ENCODE measurements at places on chromosomes 3 and 15.
A peak's percentile ranks its signal among the peaks of the same experiment; 100 is the strongest.

- DNase-seq = no peak
Observed at GRCh38 chr15:77481670-77482069, 61.0 kb downstream of the HMG20A start.

DNA sequence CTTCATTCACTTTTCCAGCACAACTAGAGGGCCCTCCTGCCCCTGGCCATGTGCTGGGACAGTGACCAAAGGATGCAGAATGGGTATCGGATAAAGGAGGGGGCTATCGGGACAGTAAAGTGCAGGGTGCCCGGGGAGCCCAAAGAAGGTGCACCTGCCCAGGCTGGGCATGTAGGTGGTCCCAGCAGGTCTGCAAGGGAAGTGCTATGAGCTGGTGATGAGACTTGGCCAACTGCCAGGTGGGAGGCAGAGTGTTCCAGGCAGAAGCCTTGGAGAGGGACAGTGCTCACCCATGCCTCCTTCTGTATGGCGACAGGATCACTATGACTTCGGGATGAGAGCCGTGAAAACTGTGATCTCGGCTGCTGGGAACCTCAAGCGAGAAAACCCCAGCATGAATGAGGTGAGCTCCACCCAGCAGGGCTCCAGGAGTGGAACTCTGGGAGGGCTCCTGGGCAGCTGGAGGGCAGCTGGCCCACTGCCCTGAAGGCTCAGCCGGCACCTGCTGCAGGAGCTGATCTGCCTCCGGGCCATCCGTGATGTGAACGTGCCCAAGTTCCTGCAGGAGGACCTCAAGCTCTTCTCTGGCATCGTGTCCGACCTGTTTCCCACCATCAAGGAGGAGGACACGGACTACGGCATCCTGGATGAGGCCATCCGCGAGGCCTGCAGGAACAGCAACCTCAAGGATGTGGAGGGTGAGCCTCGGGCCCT, 48.4 kb downstream of the DNAH1 start:
- no peak for DNase-seq

GRCh38 chr15:56674857-56675256, 58.5 kb downstream of the ZNF280D start:
- no peak for DNase-seq

DNA sequence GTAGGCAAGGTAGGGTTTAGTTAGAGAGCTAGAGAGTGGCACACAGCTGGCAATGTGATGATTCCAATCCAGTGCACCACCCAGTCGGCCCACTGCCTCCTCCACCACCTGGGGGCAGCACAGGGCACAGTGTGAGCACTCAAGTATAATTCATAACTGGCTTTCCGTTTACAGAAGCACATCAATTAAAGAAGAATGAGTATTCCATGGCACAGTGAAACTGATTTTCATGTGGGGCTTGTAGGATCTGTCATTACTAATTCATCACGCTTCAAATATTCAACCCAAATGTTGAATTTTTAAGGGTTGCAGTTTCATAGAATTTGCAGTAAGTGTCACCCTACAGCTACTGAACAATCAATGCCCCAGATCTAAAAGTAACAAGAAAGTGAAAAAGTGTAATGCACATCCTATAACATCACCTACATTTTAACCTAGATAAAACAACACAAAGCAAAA, 149.9 kb downstream of the IGSF11 start:
- peak; percentile 91 for DNase-seq

DNA sequence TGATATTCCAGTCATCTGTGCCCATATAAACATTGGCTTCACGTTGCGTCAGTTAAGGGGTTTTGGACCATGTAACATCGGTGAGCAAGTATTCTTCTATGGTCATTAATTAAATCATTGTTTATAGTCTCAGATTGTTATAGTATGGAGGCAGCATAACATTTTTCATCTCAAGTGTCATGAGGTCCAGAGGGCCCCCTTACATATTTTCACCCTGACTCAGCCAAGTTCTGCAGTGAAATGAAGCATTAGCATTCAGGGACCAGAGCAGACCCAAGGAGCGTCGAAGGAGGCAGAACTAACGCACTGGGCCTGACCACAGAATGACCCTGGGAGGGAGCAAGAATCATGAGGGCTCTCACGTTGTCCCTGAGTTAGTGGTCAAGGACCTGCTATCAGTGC, 171.5 kb downstream of the LRTM1 start:
- no peak for DNase-seq

- no peak for DNase-seq
Observed at GRCh38 chr3:37094636-37095035, 79.7 kb downstream of the LRRFIP2 start.

GRCh38 chr15:101407439-101407838, 82.1 kb downstream of the PCSK6 start:
- DNase-seq = no peak

DNA sequence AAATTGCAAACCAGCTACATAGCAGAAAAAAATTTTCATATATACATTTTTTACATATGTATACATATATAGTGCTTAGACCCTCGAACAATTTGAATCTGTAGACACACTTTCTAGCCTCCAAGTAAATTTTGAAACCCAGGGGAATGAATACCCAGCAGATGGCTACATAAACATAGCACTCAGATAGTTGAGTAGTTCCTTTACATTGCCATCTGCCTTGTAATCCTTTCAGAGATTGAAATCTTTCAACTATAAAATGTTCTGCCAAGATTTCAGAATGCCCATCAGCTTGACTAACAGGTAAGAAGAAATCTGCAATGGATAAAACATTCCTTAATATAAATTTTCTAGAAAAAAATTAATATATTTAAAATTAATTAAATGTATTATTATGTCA, 1333.5 kb upstream of the CADM2 start:
- no peak for DNase-seq

DNA sequence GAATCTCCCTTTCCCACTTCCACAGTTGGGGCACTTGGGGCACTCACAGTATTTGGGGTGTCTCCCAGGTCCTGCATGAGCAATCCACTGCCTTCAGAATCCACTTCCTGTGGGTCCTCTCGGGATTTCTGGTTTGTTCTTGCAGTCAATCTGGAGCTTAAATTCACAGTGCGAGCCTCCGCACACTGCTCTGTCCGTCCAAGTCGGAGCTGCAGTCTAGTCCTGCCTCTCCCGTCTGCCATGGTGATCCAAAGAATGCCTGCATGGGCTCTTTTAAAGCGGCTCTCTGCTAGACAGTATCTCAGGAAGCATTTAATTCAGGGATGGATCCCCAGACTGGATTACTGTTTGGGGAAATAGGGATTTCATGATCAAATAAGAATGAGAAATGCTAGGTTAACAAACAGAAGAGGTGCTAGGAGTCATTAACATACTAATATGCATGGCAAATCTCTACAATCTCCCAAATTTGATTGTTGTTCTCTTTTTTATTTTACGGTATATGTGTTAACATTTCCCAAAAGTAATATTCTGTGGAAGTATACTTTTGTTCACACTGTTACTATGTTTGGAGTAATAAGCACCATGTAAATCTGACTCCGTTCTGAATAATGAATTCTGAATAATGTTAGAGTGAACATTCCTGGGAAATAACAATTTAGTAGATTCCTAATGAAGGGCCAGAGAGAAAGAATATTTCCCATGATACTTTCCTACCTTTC, 142.5 kb downstream of the HCN4 start:
- no peak for DNase-seq

DNA sequence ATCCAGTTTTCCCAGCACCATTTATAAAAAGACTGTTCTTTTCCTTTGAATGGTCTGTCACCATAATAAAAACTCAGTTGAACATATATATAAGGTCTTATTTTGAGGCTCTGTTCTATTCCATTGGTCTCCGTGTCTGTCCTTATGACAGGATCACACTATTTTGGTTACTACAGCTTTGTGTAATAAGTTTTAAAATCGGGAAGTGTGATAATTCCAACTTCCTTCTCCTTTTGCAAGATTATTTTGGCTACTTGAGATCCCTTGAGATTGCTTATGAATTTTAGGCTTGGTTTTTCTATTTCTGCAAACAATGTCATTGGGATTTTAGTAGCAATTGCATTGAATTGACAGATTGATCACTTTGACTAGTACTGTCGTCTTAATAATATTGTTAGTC, 35.7 kb downstream of the SACM1L start:
- no peak for DNase-seq

GRCh38 chr3:43559961-43560360, 61.9 kb downstream of the ANO10 start:
- no peak for DNase-seq

Measured in adrenal gland (tissue), 19 donors.